ENCODE measurements at places on chromosomes 2 and 18.

DNA sequence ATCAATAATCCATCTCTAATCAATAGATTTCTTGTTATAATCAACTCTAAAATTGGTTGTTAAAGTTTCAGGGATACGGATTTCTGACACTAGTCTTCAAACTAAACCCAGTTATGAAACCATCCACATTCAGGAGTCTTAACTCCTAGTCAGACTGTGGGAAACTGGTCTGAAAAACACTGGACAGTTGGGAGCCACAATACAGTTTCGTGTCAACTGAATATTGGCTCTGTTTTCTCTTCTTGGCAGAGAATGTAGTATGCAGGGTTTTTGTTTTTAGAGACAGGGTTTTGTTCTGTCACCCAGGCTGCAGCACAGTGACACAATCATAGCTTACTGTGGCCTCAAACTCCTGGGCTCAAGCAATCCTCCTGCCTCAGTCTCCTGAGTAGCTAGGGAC, 123.1 kb downstream of the RTTN start:
- no peak for DNase-seq

DNA sequence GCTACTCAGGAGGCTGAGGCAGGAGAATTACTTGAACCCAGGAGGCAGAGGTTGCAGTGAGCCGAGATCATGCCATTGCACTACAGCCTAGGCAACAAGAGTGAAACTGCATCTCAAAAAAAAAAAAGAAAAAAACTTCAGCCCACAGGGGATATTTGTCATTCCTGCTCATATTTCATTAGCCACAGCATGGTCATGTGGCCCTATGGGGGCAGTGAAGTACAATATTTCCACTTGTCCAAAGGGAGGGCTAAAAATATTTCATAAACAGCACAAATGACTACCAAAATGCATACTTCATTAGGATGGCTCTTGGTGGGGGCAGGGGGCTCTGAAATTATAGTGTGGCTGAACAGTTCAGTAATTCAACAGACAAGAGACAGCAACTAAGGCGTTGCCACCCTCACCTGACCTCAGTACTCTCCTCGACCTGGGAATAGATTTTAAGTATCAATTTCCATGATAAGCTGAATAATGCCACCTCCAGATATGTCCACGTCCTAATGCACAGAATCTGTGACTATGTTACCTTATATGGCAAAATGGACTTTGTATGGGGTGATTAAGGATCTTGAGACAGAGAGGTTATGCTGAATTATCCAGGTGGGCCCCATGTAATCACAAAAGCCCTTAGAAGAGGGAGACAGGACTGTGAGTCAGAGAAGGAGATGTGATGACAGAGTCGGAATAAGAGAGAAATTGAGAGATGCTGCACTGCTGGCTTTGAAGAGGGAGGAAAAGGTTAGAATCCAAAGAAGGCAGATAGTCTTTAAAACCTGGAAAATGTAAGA, 158.2 kb upstream of the CRIM1 start:
- DNase-seq, result no peak

DNA sequence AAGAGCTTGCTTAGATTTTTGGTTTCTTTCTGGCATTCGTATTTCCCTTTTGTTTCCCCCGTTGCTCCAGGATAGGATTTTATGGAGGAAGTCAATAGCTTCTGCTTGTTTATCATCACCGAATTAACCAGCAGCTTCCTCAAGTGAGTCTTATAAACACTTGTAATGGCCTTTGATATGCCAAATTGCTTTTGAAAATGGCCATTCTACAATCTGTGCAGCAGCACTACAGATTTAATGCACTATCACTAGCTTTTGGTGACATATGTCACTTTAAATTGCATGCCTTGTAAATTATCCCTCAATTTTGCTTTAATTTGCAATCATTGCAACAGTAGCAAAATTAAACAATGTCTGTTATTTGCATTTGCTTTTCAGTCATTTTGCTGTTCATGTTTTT, 774.7 kb downstream of the METTL4 start:
- DNase-seq, result no peak

DNA sequence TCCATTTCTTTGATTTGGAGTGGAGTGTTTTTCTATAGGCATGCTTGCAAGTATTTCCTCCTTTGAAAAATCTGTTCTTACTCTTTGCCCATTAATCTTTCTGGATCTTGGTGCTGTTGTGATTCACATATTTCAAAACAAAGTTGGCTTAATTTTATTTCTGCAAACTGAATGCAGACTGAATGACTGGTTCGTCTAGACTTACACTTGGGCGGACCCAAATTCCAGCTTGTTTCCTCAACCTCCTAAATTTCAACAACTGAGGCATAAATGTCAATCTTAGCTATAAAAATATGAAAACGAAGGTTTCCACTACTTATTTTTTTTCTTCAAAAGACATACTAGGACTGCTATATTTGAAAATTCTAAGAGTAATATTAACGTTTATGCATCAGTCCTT, 59.0 kb downstream of the ANKRD44 start:
- no peak for DNase-seq

GRCh38 chr18:59752666-59753065, 55.4 kb upstream of the CCBE1 start:
- no peak for DNase-seq

- DNase-seq, result peak; percentile 86
Measured at GRCh38 chr2:73293534-73294171, at the start of gene EGR4. TSS of gene EGR4 (minus strand) at chr2:73293548. CDS start at chr2:73293317, 231 bp downstream.

All from CD4-positive, alpha-beta T cell treated with Interleukin-6 for 4 hours (primary cell).